ENCODE measurements at places on chromosomes 5 and 9.

DNA sequence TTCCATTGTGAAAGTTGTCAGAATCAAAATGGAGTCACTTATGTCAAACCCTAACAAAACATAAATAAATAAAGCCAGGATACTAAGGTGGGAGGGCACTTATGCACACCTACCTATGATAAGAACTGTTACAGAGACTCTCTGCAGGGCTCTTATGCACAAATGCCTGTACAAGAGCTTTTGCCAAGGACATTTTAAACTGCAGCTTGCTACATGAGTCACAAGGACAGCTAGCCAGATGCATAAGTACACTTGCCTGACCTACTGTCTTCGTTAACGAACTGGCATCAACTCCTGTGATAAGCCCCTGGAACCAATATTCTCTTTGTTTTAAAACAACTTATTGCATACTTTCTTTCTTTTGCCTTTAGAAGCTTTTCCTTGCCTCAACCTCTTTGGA lies 152.9 kb upstream of the SPEF2 start:
- DNase-seq = no peak

DNA sequence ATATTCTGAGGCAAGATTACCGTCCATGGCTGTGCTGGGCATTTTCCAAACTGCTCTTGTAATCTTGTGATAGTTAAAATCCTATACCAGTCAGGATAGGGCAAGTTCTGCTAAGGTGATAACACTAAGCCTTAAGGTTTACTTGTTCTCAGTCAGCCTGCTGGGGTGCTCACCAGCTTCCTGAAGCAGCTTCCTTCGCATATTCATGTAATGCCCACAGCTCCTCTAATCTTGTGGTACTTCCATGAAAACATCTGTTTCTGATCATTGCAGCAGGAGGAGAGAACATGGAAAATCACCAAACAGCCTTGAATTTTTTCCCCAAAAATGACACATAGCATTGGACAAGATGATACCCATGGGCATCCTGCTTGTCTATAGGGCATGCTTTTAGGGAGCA lies 473.2 kb downstream of the MED10 start:
- DNase-seq = no peak

DNA sequence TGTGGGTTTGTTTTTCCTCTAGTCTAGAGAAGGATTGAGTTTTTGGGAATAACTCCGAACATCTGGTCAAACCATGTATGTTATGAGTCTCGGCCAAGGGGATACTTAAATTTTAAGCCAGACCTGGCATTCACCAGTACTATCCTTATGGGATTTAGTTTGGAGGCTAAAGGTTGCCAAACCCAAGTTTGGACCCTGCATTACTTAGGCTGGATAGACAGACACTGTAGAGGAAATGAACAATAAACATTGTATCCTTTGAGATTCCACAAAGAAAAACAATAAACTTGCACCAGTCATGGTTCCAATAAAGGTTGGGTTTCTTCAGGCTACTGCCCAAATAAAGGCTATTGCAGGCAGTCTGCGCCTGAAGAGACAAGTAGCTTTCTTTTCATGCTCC lies 296.7 kb upstream of the MEF2C start:
- no peak for DNase-seq

- DNase-seq = no peak
Observed at GRCh38 chr5:33793836-33794549, 97.8 kb downstream of the ADAMTS12 start.

DNA sequence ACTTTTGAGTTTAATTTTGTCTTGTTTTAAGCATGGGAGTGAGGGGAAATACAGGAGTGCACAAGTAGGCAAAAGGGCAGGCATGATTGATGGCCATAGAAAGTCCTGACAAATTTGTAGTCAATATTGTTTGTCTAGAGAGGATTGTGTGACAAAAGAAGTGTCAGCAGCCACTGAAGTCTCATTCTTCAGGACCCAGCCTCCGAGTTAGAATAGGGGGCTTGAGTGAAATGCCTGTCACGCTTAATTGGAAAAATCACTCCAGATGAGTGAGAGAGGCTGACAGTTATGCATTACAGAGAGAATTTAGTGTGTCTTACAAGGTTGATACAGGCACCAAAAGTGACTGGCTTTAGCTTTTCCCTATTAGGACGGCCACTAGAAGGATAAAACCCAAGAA lies 81.9 kb upstream of the RPS23 start:
- DNase-seq = no peak
